ENCODE measurements at places on chromosomes 12 and 14.
A peak's percentile ranks its signal among the peaks of the same experiment; 100 is the strongest.

DNA sequence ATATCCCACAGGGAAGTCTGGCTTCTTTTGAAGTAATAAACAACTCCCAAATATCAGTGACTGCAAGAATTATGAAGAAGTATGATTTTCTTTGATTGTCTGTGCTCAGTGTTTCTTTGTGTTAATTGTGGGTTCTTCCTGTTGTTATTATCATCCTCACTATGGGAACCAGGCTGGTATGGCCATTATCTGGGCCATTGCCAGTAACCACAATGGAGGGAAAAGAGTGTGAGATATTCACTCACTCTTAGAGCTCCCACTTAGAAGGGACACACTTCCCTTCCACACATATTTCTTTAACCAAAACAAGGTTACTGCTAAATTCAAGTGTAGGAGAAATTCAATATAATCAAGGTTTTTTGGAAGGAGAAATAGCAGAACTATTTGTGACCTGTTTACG, 503.7 kb downstream of the SLC6A15 start:
- no peak for DNase-seq

GRCh38 chr12:25794571-25794970, 163.9 kb upstream of the RASSF8 start:
- DNase-seq, result no peak

DNA sequence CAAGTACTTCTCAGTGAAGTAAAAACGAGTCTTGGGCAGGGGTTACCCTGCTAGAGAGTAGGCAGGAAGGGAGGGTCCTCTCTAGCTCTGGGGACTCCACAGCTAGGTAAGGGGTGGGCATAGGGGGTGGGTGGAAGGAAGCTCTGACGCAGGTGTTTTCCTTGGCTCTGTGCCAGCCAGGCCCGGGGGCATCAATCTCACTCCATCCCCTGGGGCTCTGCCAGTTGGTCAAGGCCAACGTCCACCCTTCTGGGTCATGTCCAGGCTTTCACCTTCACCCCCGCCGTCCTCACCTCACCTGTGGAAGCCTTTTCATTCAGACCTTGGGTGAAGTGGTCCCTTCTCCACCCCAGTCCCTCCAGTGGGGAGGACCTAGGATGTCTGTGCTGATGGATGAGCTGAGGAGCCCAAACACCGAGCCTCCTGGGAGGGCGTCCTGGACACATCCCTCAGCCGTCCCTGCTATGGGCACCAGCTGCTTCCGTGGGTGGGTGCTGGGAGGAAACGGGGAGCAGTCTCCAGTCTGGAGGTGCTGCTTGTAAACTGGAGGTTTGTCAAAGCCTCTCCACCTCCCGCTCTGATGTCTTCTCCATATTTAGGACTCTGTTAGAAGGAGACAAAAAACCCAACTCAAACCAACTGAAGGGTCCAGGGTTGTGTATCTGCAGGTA, 71.5 kb upstream of the SFSWAP start:
- DNase-seq, result no peak

DNA sequence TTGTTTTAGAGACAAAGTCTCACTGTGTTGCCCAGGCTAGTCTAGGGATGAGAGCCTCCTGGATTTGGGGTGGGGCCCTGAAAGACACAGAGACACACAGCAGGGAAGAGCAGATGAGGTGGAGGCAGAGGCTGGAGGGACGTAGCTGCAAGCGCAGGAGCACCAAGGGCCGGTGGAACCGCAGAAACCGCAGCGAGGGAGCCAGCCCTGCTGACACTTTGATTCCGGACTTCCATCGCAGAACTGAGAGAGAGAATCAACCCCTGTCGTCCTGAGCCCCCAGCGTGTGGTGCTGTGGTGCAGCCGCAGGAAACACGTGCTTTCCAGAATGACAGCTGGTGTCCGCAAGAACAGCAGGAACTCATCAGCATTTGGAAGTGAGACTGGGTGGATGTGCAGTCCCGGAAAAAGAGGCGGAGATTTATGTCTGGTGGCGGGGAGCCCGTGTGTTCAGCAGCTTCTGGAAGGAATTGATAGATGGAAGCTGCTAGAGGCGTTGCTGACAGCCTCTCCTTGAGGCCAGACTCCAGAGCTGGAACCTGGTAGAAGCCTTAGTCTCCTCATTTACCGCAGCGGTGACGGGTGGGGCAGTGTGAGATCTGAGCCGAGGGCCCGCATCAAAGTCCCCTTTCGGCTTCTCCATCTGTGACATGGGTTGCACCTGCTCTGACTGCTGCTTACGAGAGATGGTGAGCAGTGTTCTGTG, 21.9 kb upstream of the KLC1 start:
- peak; percentile 85 for DNase-seq

DNA sequence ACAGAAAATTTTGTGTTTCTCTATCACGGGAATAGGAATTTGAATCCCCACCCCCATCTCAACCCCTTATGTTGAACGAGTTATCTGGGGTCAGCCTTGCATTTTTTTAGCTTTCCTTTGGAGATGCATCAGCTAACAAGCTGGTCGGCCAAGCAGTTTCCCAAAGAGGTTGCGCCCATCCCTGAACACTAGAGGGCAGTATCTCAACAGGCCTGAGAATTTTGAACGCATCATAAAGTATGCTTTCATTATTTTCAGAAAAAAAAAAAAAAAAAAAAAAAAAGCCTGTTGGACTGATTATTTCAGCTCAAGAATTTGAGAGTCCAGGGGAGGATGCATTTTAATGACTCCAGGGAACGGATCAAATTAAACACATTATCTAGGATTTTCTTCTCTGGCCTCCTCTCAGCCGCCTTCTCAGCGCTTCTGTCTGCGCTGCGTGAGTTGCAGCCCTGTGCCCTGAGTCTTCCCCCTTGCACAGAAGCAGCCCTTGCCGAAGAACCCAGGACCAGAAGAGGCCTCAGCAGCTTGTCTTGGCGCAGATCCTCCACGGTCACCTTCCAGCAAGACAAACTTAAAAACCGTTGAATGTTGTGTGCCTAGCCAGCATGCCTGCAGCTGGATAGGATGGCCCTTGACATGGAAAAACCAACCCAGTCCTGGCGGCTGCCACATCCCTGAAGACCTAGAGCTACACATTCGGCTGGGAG, 76.6 kb upstream of the GZMB start:
- DNase-seq, result peak; percentile 28

- DNase-seq, result no peak
Observed at GRCh38 chr14:68148276-68148675, 328.7 kb downstream of the RAD51B start.

GRCh38 chr12:109944561-109945359, 44.7 kb downstream of the TCHP start:
- no peak for DNase-seq
